ENCODE measurements at places on chromosomes 5 and 9.

DNA sequence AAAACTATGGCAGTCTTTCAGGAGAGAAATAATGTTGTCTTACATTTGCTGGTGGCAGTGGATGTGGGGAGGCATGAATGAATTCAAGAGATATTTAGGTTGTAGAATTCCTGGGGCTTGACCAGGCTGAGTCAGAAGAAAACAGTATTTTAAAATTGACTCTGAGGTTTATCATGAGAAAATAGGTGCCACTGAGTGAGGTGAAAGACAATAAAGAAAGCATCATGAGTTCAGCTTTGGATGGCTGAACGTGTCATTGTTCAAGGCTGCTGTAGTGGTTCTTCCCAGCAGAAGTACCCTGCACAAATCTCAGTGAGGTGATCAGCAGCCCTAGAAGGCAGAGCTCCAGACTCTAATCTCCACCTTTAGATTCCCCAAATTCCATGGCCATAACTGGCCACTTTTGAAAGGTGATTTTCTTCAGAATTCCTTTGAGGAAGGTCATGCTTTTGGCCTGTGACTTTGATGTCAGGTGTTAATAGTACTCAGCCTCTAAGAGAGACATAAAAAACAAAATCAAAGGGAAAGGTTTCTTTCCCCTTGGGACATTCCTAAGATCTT lies 395.4 kb downstream of the NTRK2 start:
- no peak for DNase-seq

GRCh38 chr9:127204771-127205470 lies 59.7 kb upstream of the GARNL3 start:
- DNase-seq = no peak

GRCh38 chr5:120545007-120545406 lies 80.9 kb downstream of the PRR16 start:
- no peak for DNase-seq

- no peak for DNase-seq
Measured at GRCh38 chr9:18727904-18728303, 254.0 kb downstream of the ADAMTSL1 start.

DNA sequence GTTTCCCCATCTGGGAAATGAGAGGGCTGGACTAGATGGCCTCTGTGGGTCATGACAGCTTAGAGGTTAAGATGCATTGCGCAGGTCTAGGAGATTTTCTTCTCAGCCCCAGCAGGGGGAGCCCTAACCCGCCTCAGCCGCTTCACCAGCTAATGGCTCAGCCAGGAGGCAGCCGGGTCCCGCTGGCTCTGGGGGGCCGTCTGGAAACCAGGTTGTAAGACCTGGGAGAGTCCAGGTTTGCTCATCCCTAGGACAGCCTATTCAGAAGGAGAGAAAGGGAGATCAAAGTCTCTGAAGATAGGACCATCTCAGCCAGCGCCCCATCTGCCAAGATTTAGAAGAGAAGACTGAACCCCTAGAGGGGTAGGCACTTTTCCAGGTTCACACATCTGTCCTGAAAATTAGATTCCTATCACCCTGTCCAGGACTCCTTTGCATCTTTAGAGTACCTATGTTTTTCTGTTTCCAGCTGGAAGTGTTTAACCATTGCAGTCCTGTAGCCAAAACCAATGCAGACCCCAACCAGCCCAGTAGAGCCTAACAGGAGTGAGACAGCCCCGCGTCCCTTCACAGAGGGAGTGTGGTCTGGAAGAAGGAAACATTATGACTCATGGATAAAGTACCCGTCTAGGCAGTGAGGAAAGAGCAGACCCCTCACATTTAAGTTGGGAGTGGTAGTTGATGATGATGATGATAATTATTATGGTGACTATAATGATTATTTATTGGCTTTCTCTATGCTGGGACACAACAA lies 27.5 kb downstream of the SPARC start:
- DNase-seq = peak; percentile 61

GRCh38 chr5:180611140-180611850 lies 20.0 kb upstream of the SCGB3A1 start:
- DNase-seq = no peak

- no peak for DNase-seq
Measured at GRCh38 chr5:87042554-87042953, 225.1 kb upstream of the RASA1 start.

DNA sequence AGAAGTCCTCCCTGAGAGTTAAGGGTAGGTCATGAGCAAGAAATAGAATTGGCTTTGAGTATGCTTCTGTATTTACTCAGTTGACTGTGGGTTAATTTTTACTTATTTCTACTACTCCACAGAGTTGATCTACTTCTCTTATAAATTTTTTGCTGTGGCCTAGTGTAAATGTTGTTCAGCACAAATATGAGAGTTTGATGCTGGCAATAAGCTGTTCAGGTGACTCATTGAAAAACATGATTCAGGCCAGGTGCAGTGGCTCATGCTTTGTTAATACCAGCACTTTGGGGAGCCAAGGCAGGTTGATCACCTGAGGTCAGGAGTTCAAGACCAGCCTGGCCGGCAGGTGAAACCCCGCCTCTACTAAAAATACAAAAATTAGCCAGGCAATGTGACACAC lies 4.5 kb upstream of the CDK7 start:
- DNase-seq = no peak

DNA sequence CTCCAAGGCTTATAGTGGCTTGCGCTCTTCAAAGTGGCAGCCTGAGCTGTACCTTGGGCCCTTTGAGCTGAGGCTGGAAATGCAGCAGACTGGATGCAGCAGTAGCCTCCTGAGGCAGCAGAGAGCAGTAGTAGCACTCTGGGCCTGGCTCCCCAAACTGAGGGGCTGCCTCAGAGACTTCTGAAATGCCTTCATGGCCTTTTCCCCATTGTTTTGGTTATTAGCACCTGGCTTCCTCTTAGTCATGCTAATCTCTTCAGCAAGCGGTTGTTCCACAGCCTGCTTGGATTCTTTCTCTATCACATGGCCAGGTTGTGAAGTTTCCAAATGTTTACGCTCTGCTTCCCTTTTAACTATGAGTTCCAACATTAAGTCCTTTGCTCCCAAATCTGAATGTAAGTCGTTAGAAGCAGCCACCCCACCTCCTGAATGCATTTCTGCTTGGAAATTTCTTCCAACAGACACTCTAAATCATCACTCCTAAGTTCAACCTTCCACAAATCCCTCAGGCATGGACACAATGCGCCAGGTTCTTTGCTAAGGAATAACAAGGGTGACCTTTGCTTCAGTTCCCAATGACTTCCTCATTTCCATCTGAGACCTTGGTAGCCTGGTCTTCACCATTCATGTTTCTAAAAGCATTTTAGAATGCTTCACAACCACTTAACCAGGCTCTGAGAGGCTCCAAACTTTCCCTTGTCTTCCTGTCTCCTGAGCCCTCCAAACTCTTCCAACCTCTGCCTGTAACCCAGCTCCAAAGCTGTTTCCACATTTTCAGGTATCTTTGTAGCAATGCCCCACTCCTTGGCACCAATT lies 145.8 kb downstream of the ZDHHC21 start:
- no peak for DNase-seq

DNA sequence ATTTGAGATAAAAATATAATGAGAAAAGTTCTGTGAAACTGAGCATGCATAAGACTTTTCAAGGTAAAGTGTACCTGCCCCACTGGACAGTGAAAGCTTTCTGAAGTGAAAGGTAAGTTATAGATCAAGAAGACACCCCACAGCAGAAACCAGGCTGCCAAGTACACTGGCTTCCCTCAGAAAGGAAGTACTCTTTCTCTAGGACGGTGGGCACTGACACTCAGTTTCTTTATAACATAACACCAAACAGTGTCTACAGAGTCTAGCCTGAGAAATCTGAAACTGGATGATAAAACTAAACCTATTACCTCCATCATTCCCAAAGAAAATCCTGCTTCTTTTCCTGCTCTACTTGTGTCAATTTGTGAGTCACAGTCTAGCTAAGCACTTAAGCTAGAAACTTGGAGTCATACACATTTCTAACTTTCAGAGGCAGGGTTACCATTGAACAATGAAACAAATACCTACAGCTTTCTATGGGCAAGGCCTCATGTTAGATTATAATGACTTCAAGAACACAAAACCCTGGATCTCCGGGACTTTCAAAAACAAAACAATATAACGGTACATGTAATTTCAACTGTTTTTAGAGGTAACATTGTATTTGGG lies 136.7 kb downstream of the CPLANE1 start:
- no peak for DNase-seq

DNA sequence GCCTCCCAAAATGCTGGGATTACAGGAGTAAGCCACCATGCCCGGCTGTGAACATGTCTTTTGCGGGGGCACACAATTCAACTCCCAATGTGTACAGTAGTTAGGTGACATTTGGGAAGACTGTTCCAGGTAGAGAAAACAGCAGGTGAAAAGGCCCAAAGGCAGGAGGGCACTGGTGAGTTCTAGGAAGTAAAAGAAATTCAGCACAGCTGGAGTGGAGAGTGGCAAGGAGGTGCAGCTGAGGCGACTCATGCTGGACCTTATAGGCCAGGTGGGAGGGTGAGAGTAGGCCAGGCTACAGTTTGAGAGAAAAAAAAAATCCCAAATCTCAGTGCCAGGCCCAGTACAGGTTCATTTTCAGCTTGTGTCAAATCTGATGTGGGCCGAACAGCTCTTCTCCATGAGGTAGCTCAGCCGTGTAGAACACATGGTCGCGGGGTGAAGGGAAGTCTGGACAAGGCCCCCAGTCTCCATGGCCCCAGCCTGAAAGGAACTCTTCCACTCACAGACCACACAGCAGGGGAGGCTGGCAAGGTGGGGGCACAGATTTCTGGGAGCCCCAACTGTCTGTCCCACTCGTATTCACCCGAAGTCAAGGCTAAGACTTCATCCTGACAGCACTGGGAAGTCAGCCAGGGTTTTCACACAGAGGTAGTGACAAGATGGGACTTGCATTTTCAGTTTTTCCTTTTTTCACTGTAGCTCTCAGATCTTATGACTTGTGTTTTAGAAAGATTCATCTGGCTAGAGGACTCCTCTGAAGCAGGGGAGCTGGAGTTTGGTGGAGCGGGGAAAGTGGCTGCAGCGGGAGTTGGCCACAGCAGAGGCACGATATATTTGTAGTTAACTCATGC lies 4.5 kb upstream of the HNRNPAB start:
- DNase-seq = no peak

GRCh38 chr9:135906291-135907005 lies 898 bp downstream of the CAMSAP1 start:
- no peak for DNase-seq

DNA sequence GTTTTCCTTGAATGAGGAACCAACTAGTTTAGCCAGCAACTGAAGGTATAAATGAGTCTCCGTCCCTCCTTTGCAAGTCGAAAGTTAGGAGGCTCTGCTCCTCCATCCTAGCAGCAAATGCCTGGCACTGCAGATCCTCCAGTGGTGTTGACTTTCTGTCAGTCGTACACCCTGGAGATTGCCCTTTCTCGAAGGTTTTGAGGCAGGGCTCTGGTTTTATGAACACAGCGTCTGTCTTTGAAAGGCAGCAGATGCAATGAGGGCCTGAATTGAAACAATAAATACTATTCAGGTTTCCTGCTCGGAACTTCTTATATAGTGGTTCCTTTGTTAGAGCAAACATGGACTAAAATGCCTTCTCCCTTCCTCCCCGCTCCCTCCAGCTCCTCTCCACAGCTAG lies 284.0 kb downstream of the TMEM38B start:
- no peak for DNase-seq

GRCh38 chr5:92017776-92018175 lies 634.7 kb upstream of the ARRDC3 start:
- DNase-seq = no peak

DNA sequence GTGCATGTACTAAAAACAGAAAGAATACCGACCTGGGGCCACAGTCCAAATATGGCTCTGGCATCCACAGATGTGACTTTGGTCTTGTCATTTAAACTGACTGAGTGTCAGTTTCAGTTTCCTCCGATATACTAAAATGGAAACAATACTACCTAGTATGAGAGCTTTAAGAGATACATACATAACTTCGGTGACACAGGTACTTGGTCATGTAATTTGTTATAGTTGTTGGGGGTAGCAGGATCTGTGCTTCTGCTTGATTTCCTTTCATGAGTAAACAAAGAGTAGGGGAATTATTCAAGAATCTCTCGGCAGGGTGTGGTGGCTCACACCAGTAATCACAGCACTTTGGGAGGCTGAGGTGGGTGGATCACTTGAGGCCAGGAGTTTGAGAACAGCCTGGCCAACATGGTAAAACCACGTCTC lies 32.1 kb downstream of the MTMR12 start:
- no peak for DNase-seq

DNA sequence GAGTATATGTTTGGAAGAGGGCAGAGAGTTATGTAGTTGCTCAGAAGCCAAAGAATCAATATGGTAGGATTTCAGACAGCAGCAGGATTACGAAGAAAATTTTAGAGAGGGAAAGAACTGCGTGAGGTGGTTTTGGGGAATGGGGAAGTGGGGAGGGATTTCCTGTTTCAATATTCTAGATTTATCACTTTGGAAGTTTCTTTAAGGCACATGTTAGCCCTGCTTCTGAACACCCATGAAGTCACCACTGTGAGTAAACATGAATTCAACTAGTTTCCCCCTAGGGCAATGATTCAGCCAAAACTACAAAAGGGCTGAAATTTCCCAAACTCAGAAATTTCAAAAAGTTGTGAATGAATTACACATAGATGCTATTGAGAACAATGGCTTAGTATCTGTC lies 132.2 kb downstream of the EBF1 start:
- no peak for DNase-seq

DNA sequence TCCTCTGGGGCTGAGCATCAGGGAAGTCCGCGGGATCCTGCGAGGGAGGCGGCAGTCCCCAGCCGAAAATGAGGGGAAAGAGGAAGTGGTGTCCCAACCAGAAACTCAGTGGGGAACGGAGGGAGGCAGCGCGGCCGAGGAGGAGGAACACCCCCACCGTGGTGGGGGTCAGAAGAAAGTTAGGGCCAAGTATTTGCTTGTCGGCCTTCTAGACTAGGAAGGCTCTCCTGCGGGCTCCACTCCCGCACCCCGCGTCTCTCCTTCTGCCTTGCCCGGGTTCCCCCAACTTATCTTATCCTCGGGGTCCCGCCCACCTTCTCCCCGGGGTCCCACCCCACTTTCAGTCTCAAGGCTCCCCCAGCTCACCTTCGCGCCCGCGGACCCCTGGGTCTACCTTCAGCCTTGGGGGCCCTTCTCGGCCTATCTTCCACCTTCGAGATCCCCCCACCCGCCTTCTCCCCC lies 557 bp upstream of the PHF2 start:
- DNase-seq = peak; percentile 29

DNA sequence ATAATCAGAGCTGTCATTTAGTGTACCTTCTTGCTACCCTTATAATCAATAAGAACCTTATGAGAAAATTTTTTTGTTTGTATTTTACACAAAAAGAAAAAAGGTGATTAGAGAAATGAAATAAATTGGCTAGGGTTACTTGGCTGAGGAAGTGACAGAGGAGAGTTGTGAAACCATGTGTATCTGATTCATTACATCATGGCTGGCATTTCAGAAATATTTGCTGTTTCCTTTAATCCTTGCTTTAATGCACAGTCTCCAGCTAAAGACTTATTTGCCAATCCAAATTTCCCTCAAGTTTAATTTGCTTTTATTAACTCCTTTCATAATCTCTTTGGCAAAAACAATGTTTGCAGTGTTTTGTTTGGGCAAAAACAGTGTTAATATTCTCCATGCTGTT lies 543.1 kb downstream of the KIF4B start:
- no peak for DNase-seq

GRCh38 chr5:154756868-154757813 lies 2.0 kb downstream of the LARP1 start:
- peak; percentile 56 for DNase-seq
